ENCODE measurements at places on chromosomes 1 and 21.

GRCh38 chr1:207186503-207186902, 82.5 kb downstream of the C4BPA start:
- no peak for DNase-seq

DNA sequence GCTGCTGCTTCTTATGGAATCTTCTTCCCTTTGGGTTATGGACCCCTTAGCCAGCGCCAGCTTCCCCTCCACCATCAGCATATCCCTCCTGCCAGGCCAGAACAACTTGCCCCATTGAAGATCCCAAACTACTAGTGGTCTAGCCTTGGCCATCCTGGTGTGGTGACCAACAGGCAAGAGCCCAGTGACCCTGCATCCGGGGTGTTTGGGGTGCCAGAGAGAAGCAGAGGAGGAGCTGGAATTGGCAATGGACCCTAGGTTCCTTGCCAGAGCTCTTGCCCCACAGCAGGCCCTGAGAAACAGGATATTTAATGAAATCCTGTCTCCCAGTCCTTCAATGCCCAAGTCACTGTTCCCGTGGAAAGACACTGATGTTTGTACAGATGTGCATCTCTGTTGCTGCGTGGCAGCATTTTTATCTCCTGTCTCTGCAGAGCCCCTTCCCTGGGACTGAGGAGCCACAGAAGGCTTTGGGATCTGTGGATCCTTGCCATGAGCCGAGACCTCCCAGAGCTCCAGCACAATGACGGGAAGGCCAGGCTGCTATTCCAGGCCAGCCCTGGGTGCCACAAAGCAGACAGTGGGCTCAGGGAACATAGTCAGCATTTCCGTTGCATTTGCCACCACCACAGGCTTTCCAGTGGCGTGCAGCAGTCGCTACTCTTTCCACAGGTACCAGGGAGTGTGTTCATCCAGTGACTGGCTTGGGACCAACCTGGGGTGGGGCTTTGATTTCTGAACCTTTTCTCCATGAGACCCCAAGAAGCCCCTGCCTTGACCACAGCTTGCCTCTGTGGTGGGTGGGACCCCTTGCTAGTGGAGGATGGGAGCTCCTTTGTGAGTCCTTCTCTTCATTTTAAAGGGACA, 21.6 kb downstream of the NAV1 start:
- DNase-seq: no peak

DNA sequence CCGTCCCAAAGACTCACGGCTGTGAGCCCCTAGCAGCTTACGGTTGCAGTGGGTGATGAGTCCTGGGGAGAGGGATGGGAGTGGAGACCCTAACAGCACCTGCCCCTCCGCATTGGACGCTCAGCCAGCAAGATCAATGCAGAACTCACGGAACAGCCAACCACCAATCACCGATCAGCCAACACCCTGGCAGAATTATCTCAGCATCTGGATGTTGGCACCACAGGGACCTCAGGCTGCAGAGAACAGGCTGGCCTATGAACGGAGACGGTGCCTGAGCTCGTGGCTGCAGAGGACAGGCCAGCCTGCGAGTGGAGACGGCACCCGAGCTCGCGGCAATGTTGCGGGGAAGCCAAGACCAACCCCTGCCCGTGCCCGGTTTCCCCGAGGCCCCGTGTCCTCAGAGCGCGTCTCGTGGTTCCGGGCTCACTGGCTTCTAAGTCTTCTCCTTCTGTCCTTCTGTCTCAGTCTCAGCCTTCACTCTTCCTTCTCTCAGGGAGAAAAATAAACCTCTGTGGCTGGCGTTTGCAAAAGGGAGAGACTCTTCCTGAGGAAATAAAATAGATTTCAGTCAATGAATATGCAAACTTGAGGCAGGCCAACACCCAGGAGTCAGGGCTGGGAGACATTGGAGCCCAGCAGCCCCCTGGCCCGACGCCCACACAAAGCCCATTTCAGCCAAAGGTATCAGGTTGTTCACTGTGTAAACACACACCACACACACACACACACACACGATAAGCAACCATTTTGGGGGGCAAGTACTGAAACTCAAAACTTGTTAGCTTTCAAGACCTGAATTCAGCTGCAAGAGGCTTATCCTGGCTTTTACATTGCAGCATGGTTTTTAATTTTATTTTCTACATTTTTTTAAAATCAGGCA, 67.8 kb downstream of the SIK1 start:
- peak; percentile 66 for DNase-seq

GRCh38 chr1:151539321-151540020, 638 bp upstream of the TUFT1 start:
- DNase-seq: peak; percentile 91

Data from left lung (tissue), 14 donors.